ENCODE measurements at places on chromosomes 5 and 9.

DNA sequence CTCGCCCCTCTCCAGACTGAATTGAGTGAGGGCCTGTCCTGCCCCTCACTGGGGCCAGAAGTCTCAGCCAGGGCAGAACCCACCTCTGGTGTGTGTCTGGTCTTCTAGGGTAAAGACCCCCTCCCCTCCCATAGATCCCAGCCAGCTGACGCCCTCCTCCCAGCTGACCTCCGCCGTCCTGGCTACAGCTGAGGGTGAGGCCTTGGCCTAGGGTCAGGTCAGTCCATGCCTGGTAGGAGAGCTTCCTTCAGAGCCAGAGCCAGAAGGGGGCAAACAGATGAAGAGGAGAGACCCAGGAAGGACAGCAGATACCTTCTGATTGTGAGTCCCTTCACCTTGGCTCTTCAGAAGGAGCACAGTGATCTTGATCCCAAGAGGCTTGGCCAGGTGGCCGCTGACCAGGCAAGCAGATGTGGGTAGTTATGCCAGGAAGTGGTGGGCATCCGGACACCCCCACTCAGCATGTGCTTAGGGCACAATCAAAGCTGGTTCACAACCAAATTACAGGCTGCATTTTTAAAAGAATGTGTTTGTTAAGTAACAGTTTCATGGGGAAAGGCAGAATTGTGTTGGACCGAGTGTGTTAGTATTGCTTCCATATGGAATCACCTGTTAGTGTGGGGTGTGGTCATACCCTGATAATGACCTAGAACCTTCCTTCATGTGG lies 29.9 kb downstream of the JADE2 start:
- no peak for DNase-seq

GRCh38 chr5:65355301-65355700 lies 126.4 kb downstream of the ADAMTS6 start:
- DNase-seq = no peak

GRCh38 chr5:56900858-56901578 lies 8.4 kb upstream of the SETD9 start:
- DNase-seq = no peak

GRCh38 chr9:8364026-8364752 lies 564.6 kb upstream of the DMAC1 start:
- no peak for DNase-seq

- DNase-seq = no peak
Observed at GRCh38 chr5:76960004-76960625, 7.3 kb downstream of the CRHBP start.

DNA sequence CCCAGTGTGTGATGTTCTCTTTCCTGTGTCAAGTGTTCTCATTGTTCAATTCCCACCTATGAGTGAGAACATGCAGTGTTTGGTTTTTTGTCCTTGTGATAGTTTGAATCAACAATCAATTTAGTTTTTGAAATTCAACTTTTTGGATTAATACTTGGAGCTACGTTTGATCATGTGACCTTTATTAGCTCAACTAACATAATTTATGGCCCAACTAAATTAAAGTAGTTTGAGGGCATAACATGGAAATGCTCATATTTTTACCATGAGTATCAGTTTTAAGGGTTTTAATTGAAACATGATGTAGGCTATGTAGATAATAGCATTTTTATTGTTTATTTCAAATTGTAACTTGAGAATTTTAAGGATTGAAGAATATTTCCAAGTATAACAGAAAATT lies 168.0 kb downstream of the CCDC171 start:
- no peak for DNase-seq

GRCh38 chr5:3024976-3025375 lies 273.5 kb upstream of the IRX2 start:
- DNase-seq = no peak

DNA sequence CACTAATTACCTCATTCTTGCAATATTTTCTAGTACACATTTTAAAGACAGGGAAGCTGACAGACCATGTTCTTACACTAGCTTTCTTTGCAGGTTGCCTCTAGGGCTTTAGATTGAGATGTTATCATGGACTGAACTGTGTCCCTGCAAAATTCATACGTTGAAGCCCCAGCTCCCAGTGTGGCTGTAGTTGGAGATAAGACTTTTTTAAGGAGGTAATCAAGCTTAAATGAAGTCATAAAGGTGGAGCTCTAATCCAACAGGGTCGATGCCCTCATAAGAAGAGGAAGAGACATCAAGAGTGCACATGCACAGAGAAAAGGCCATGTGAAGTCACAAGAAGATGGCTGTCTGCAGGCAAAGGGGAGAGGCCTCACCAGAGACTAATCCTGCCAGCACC lies 471.2 kb upstream of the ACTBL2 start:
- DNase-seq = no peak

DNA sequence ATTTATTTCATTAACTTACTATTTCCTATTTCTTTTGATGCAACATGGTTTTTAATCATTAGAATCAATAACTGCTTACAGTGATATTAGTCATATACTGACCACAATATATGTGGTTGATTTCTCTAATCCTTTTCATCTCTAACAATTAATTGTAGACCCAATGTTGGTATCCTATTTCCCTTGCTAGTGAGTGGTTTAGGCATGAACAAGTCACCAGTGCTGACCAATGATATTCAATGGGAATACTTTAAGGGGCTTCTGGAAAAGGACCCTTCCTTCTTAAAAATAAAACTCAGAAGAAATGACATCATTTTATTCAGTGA lies 672.4 kb upstream of the GRAMD2B start:
- no peak for DNase-seq

DNA sequence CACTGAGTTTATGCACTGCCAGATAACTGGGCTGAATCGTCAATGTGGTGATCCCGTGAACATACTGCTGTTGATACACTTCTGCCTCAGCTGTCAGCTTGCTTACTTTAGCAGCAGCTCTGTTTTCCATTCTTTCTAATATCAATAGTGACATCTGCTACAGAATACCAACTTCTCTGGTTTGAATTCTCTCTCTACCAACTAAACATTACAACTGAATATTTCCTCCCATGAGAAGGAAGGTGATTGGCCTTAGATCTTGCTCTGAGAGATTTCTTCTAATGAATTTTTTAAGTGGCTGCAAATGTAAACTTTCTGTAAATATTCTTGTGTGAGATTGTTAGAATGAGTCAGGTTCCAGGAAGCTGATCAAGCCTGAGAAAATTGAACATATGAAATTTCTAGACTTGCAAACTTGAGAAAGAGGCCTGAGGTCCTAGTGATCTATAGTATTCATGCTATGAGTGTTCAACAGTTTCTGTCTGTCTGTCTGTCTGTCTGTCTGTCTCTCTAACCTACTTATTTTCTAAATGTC lies 205.5 kb upstream of the CDKN2B start:
- no peak for DNase-seq

DNA sequence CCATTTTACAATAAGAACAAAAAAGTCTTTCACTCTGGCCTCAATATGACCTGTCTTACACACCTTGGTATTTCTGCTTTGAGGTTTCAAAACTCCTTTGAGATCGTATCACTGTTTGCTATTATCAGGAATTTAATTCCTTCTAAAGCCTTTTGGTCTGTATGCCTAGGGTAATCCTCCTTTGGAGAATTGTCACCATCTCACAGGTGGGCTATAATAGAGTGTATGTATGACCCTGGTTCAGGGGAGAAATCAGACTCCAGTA lies 13.7 kb downstream of the CMYA5 start:
- DNase-seq = no peak

GRCh38 chr9:107261106-107261505 lies 22.0 kb upstream of the RAD23B start:
- DNase-seq = no peak

DNA sequence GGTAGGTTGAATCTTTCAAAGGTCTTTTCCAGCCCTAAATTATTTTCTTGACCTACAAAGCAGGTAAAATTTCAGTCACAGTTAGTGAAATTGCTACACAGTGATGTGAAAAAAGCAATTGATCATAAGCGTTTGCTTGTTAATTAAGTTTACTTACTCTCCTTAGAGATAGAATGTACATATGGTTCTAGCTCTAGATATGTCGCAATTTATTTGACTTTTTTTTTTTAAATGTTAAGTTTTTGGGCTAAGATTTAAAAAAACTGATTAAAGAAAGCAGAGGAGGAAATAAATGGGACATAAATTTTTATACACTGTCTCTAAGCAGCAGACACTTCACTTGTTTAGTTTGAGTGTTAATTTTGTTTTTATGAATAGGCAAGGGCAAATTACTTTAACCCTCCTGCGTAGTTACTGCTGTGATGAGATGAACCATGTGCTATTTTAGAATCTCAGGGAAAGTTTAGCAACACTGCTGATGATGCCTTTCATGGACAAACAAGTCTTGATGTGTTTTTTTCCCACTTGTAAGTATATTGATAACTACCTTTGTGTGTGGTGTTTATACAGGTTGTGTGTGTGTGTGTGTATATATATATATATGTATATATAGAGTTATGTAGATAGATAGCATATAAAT lies 38.3 kb upstream of the FAM120AOS start:
- DNase-seq = no peak

DNA sequence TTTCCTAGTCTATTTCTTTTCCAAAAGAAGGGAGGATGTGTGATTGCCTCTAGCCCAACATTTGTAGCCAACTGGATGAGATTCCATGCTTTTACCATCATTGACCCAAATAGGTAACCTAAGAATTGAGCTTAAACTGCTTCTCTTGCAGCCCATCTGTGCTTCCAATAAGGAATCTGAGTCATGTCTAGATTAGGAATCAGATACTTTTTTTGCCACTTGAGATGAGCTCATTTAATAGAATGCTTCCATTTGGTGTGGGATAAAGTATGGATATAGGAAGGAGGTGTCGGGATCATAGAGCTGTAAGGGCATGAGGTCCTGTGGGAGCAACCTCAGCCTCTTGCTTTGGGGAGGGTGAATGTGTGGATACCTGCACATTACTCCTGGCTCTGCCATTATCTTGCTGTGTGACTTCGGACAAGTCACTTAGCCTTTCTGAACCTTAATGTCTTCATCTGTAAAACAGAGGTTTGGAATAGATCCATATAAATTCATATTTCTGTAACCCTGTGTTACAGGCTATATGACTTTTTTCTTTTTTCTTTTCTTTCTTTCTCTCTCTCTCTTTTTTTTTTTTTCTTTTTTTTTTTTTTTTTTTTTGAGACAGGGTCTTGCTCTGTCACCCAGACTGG lies 56.2 kb downstream of the MAP1B start:
- DNase-seq = no peak

GRCh38 chr5:54616518-54617220 lies 99.1 kb downstream of the SNX18 start:
- no peak for DNase-seq

DNA sequence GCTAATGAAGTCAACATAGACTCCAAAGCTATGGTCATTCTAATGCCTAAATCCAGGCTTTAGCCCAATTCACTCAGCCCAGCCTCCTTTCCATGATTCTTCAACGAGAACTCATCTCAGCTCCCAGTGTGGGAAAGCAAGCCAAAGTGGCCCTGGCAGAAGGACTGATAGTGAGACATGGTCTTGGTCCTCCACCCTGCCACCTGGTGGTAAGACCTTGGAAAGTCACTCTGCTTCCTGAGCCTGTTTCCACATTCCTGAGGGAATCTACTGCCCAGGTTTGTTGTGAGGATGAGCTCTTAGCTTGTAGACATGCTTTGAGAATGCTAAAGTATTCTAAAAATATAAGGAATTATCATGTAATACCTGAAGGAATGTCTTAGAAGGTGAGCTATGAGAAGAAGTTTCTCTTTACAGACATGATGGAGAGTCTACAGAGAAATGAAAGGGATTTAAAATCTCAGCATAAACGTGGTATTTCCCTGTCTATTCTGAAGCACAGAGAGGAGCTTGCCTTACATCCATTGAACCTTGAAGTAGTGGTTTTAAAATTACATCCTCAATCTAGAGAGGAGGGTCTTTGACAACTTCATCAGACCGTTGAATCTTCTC lies 173.5 kb downstream of the TRIM32 start:
- peak; percentile 57 for DNase-seq

DNA sequence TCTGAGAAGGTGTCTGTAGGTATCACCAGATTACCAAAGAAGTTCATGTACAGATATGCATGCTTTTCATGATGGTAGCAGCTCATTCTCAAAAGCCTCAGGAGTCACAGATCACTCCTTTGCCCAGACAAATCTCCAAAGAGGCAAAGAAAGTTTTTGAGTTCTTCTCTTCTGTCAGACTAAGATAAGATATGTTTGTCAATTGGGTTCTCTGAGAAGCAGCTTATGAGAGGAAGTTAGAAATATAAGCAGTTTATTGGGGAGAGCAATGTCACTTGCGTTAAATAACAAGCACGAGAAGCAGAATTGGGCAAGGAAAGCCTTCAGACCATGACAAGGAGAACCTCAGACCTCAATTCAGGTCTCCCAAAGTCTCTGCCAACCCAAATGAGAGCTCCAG lies 219.2 kb upstream of the KLF4 start:
- DNase-seq = no peak

DNA sequence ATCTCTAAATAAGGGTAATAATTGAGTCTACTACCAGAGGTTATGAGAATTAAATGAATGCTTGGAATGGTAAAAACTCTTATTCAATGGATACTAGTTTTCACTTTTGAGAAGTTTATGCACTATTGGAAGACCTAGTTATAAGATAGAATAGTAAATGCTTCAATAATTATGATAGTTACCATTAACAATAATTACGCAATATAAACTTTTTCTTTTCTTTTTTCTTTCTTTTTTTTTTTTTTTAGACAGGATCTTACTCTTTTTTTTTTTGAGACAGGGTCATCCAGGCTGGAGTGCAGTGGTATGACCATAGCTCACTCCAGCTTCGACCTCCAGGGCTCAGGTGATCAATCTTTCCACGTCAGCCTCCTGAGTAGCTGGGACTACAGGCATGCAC lies 6.7 kb downstream of the ALDOB start:
- no peak for DNase-seq

Data from right lobe of liver (tissue), 6 donors.